Adrenal gland (tissue), 19 donors: ENCODE measurements at places on chromosomes 1 and 21. TPM values are rescaled to one million over a fixed set of nuclear protein-coding genes. Genes with fewer than 3 reads are reported as not detected.

The FMO1 gene
- 2.1 TPM for total RNA-seq

DNA sequence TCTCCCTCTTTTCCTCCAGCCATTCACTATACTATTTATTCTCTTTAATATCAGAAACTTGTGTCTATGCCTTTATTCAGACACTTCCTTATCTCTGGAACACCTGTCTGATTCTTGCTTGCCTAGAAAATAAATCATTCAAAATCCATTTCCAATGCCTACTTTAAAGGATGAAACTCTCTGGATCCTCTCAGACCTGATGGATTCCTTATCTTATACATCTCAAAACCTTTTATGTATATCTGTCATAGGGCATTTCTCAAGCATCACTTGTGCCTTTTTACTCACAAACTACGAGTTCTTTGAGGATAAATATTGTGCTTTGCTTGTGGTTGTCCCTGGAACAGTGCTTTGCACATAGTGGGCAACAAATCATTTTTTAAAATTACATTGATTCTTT lies 3.8 kb upstream of the ATP6V1G3 start:
- H3K27ac ChIP-seq, result no peak overlapping the region
- H3K4me1 ChIP-seq, result no peaks in the 10 kb centered on the region
- H3K4me3 ChIP-seq, result no peak overlapping the region
- no peaks in the 10 kb centered on the region for H3K27me3 ChIP-seq
- DNase-seq, result no peak

The DNASE2B gene
- total RNA-seq, result 0.25 TPM

The WNT3A gene
- not detected for total RNA-seq

DNA sequence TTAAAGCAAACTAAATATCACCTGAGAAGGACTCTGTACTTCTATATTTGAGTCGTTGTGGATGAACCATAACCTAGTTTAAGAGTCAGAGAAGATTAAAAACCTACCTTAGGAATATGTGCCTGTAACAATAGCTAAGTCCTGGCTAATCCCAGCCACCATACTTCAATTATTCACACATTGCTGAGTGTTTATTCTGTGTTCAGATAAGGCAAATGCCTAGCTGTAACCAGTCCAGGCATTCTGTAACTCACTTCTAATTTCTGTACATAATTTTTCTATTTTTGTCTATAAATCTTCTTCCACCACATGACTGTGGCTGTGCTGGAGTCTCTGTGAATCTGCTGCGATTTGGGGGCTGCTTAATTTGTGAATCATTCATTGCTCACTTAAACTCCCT lies 441.9 kb upstream of the ADAMTS5 start:
- no peaks in the 10 kb centered on the region for H3K36me3 ChIP-seq
- H3K4me3 ChIP-seq, result no peak overlapping the region
- peaks cover 14% of the 10 kb centered on the region for H3K4me1 ChIP-seq
- H3K27ac ChIP-seq, result no peak overlapping the region
- no peaks in the 10 kb centered on the region for H3K27me3 ChIP-seq

- no peak overlapping the region for H3K27ac ChIP-seq
- H3K4me3 ChIP-seq, result no peak overlapping the region
- peaks cover 5% of the 10 kb centered on the region for H3K4me1 ChIP-seq
- no peaks in the 10 kb centered on the region for H3K36me3 ChIP-seq
These were observed 781 bp downstream of the TTLL7 start for GRCh38 chr1:83998205-83998497.

DNA sequence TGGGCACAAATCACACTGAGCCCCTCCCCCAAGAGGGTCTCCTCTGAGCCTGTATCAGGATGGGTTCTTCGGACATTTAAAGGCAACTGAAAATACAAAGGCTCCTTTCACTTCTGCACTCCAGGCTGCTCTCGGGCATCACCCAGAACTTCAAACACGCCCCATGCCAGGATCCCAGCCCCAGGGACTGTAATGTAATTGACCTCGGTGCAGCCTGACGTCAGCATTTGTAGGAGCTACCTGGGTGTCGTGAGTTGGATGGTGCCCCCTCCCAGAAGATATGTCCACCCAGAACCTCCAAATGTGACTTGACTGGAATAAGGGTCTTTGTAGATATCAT lies 95.2 kb downstream of the PSMG1 start:
- no peaks in the 10 kb centered on the region for H3K36me3 ChIP-seq
- H3K27me3 ChIP-seq, result no peaks in the 10 kb centered on the region
- no peak overlapping the region for H3K4me3 ChIP-seq
- DNase-seq, result no peak
- peak overlapping the region; percentile 38 for H3K27ac ChIP-seq

DNA sequence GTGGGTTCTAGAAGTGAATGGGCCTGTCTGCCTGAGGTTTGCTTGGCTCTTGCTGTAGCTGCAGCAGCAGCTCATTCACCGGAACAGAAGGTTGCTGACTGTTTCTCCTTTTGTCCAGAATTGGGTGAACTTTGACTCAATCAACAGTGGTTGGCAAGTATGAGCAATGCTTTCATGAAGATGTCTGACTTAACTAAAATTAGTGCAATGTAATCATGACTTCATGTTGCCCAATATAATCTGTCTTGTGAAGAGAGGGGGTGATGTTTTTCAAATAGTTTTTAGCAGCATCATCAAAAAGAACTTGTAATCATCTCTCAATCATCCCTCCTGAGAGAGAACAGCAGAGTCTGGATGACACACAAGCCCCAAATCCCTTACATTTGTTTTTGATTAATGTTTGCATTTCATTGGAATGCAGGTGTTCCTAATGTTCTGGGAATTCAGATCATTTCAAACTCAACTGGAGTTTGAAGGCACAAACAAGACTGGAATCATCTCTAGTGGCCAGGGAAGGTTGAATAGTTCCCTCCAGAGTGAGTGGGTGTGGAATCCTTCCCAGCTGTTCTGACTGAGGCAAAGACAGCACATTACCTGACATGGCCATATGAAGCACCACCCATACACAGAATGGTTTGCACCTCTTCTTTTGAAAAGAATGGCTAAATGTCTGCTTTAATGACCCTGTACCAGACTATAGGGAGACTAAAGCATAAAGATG lies 82.9 kb downstream of the HLX start:
- H3K4me3 ChIP-seq, result no peak overlapping the region
- H3K36me3 ChIP-seq, result no peaks in the 10 kb centered on the region
- no peaks in the 10 kb centered on the region for H3K4me1 ChIP-seq

DNA sequence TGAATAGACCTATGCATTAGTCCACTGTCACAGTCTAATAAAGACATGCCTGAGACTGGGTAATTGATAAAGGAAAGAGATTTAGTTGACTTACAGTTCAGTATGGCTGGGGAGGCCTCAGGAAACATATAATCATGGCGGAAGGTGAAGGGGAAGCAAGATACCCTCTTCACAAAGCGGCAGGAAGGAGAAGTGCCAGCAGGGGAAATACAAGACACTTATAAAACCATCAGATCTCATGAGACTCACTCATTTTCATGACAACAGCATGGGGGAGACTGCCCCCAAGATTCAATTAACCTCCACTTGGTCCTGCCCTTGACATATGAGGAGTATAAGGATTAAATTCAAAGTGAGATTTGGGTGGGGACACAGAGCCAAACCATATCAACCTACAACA lies 59.4 kb downstream of the CAPN9 start:
- no peaks in the 10 kb centered on the region for H3K4me1 ChIP-seq
- DNase-seq, result no peak
- H3K27ac ChIP-seq, result no peak overlapping the region
- no peak overlapping the region for H3K4me3 ChIP-seq
- no peaks in the 10 kb centered on the region for H3K27me3 ChIP-seq
- no peaks in the 10 kb centered on the region for H3K36me3 ChIP-seq

The LCE2B gene
- total RNA-seq, result not detected

GRCh38 chr1:170823120-170823519 lies 112.2 kb upstream of the MROH9 start:
- DNase-seq, result no peak
- no peak overlapping the region for H3K27ac ChIP-seq
- no peak overlapping the region for H3K4me3 ChIP-seq

GRCh38 chr1:18869847-18870594 lies 10.6 kb upstream of the TAS1R2 start:
- H3K36me3 ChIP-seq, result no peaks in the 10 kb centered on the region
- H3K4me3 ChIP-seq, result no peak overlapping the region
- H3K4me1 ChIP-seq, result no peaks in the 10 kb centered on the region

GRCh38 chr1:40014253-40014706 lies 26.2 kb upstream of the CAP1 start:
- H3K27ac ChIP-seq, result no peak overlapping the region
- H3K4me1 ChIP-seq, result no peaks in the 10 kb centered on the region
- DNase-seq, result no peak

GRCh38 chr21:28822486-28823335 lies 170.0 kb downstream of the LTN1 start:
- H3K4me1 ChIP-seq, result no peaks in the 10 kb centered on the region
- no peaks in the 10 kb centered on the region for H3K36me3 ChIP-seq
- no peaks in the 10 kb centered on the region for H3K27me3 ChIP-seq
- no peak overlapping the region for H3K4me3 ChIP-seq
- no peak for DNase-seq

The PLXNA2 gene
- total RNA-seq, result 4.7 TPM

- H3K27ac ChIP-seq, result no peak overlapping the region
- no peak overlapping the region for H3K4me3 ChIP-seq
- no peak for DNase-seq
- H3K36me3 ChIP-seq, result no peaks in the 10 kb centered on the region
These were observed 374.9 kb upstream of the PTBP2 start for GRCh38 chr1:96346719-96347118.

GRCh38 chr1:29933067-29933466 lies 696.7 kb downstream of the PTPRU start:
- H3K4me1 ChIP-seq, result no peaks in the 10 kb centered on the region
- no peak overlapping the region for H3K27ac ChIP-seq
- H3K36me3 ChIP-seq, result no peaks in the 10 kb centered on the region

- H3K4me3 ChIP-seq, result peak overlapping the region; percentile 89
- H3K27me3 ChIP-seq, result no peaks in the 10 kb centered on the region
- no peaks in the 10 kb centered on the region for H3K4me1 ChIP-seq
- no peak for DNase-seq
- H3K27ac ChIP-seq, result no peak overlapping the region
These were observed 2.7 kb upstream of the DCAF6 start for GRCh38 chr1:167933788-167934187.

- no peak overlapping the region for H3K4me3 ChIP-seq
- H3K4me1 ChIP-seq, result peaks cover 12% of the 10 kb centered on the region
- no peak for DNase-seq
- no peak overlapping the region for H3K27ac ChIP-seq
- H3K36me3 ChIP-seq, result no peaks in the 10 kb centered on the region
- H3K27me3 ChIP-seq, result no peaks in the 10 kb centered on the region
These were observed 241.4 kb upstream of the JUN start for GRCh38 chr1:59025201-59025600.

- H3K27me3 ChIP-seq, result no peaks in the 10 kb centered on the region
- H3K4me1 ChIP-seq, result peaks cover 72% of the 10 kb centered on the region
- DNase-seq, result peak; percentile 76
These were observed 14.3 kb downstream of the ADAMTSL4 start for GRCh38 chr1:150563340-150564038.

DNA sequence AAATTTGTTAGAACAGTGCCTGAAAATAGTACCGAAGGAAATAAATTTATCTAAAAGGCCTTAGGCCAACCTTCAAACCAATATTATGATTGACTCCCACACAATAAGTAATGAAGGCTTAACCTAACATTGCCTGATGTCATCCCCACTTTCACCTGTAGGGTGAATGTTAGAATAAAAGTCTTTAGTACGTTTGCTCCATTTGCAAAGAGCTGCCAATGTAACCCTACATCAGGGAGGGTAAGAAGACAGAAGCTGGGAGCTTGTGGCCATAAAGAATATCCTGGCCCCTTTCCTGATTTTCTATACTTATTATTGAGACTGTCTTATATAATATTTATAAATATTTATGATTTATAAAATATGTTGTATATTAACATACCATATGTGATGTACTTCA lies 661.8 kb upstream of the CXADR start:
- H3K4me3 ChIP-seq, result no peak overlapping the region
- no peaks in the 10 kb centered on the region for H3K4me1 ChIP-seq
- no peak overlapping the region for H3K27ac ChIP-seq
- no peaks in the 10 kb centered on the region for H3K27me3 ChIP-seq
- DNase-seq, result no peak

DNA sequence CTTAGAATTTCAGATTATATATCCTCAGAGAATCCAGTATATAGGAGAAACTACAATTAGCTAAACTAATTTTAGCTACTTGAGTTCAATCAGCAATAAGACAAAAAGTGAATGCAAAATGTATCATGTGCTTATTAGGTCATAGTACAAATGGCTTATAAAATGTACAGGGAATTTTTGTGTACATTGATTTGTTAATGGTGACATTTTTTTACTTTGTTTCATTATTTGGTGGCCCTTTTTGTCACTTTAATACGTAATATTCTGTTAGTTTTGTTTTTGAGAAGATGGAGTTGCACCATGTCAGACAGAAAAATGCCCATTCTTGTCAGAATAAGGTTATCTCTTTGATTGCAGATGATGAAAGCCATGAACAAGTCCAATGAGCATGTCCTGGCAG lies 33.6 kb downstream of the CC2D1B start:
- H3K4me3 ChIP-seq, result no peak overlapping the region
- H3K36me3 ChIP-seq, result peaks cover 4% of the 10 kb centered on the region
- DNase-seq, result no peak
- H3K27ac ChIP-seq, result no peak overlapping the region
- no peaks in the 10 kb centered on the region for H3K27me3 ChIP-seq

- H3K27ac ChIP-seq, result no peak overlapping the region
- no peak overlapping the region for H3K4me3 ChIP-seq
- no peaks in the 10 kb centered on the region for H3K4me1 ChIP-seq
- DNase-seq, result no peak
- no peaks in the 10 kb centered on the region for H3K27me3 ChIP-seq
- H3K36me3 ChIP-seq, result no peaks in the 10 kb centered on the region
These were observed 47.2 kb downstream of the ADAMTS1 start for GRCh38 chr21:26797878-26798456.

The KRTAP20-2 gene
- not detected for total RNA-seq

- no peaks in the 10 kb centered on the region for H3K27me3 ChIP-seq
- no peak for DNase-seq
- no peaks in the 10 kb centered on the region for H3K36me3 ChIP-seq
- no peak overlapping the region for H3K4me3 ChIP-seq
- no peaks in the 10 kb centered on the region for H3K4me1 ChIP-seq
These were observed 114.1 kb downstream of the WDR3 start for GRCh38 chr1:118043624-118044023.

GRCh38 chr1:160818207-160818937 lies 22.4 kb downstream of the LY9 start:
- no peaks in the 10 kb centered on the region for H3K4me1 ChIP-seq
- H3K36me3 ChIP-seq, result no peaks in the 10 kb centered on the region
- no peak overlapping the region for H3K4me3 ChIP-seq
- no peaks in the 10 kb centered on the region for H3K27me3 ChIP-seq
- DNase-seq, result no peak

DNA sequence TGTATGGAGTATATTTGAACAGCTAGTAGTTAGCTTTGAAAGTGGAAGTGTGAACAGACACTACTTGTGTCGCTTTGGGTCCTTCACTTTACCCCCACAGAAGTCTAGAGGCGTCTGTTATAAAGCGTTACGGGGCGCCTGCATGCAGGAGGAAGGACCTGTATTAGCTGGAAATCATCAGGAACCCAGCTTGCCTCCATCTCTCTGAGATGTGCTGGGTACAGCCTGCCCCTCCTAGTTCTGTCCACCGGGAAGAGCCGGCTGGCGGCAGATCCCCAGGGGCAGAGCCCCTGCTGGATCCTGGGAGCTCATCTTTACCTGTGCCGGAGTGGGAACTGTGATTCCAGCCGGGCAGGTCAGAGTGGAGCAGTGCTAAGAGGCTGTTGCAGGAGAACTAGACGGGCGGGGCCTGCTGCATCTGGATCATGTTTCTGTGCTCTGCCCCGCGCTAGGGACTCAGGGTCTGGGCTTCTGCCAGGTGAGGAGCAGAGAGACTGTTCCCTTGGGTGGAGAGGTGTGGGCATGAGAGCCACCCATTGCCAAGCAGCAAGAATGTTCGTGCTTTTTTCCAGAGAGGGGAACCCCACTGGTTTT lies 22.3 kb upstream of the SPSB1 start:
- peaks cover 12% of the 10 kb centered on the region for H3K36me3 ChIP-seq
- no peak for DNase-seq
- no peak overlapping the region for H3K27ac ChIP-seq
- H3K4me1 ChIP-seq, result peaks cover 11% of the 10 kb centered on the region
